ENCODE measurements at places on chromosomes 16 and 17.

GRCh38 chr17:44359006-44359405 lies 4.6 kb downstream of the FAM171A2 start:
- DNase-seq, result no peak

GRCh38 chr17:77571155-77571981 lies 387.1 kb upstream of the TNRC6C start:
- peak; percentile 17 for DNase-seq

DNA sequence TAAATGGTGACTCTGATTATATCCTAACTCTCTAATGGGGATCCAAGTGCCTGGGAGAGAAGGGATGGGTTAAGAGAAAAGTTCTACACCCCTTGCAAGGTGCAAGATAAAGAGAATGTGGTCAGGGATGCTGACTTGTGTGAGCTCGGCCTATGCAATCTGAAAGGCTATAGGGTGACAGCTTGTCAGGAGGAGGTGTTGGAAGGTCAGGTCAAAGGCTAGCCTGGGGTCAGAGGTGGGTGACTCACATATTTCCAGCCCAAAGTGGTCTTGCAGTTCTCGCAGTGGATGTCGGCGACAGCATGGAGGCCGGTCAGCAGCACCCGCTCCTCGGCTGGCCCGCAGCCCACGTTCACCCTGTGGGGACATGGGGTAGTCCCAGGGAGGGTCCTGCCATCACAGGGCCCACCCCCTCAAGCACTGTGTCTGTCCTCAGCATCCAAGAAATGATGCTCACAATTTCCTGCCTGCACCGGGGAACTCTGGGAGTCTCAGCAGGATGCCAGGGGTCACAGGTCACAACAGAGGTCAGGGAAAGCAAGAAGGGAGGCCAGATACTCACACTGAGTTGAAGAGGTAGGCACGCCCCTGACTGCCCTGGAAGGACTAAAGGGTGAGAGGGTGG lies 1.4 kb downstream of the YPEL3 start:
- no peak for DNase-seq

DNA sequence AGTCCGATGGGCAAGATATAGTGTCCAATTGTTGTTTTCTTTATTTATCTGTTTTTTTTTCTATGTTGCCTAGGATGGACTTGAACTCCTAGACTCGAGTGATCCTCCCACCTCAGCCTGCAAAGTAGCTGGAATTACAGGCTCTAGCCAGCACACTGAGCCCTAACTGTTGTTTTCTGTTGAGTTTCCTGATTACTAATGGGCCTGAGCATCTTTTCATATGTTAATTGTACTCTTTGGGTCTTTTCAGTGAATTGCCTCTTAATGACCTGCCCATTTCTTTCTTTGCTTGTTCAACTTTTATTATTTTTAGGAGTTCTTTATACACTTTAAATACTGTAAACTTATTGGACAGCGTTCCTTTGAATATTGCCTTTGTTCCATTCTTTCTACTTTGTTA lies 213.0 kb downstream of the HS3ST3B1 start:
- no peak for DNase-seq

- DNase-seq, result no peak
These were observed 132.1 kb downstream of the KCNJ12 start for GRCh38 chr17:21508211-21508610.

- DNase-seq, result no peak
These were observed 38.3 kb downstream of the ZFP90 start for GRCh38 chr16:68577352-68577853.

DNA sequence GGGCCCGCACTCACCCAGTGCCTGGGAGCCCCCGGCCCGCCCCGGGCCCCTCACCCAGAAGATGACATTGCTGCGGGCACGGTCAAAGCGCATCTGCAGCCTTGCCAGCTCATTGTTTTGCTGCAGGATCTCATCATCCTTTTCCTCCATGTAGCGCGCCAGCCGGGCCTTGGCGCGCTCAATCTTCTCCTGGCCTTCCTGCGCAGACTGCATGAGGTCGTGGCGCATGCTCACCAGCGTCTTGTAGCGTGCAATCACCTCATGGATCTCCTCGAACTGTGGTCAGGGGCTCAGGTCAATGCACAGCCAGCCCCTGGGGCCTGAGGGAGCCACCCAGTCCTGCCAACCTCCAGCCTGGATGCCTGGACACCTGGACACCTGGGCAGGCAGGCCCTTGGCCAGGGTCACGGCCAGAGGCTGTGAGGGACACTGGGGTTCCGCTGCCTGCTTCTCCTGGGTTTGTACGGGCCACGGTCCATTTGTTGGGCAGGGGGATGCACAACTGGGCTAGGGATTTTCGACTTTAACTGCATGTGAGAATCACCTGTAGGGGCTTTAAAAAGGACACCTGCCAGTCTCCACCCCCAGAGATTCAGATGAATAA lies 9.2 kb downstream of the CCDC42 start:
- DNase-seq, result no peak

DNA sequence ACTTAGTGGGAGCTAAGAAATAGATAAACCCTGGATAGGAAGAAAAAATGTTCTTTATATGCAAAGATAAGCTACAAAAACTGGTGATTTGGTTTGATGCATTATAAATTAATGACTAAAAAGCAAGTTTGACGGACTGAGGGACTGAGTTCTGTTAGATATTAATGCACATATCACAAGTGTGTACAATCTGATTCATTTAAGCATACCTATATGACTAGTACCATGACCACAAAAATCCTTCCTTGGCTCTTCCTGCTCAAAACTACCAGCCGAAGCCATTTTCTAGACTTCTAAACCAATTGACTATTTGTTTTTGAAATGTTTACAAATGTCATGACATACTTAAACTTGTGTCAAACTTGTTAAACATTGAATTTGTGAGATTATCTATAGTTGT lies 374.5 kb upstream of the MON1B start:
- DNase-seq, result no peak

GRCh38 chr17:67615011-67615561 lies 102.7 kb upstream of the NOL11 start:
- no peak for DNase-seq

DNA sequence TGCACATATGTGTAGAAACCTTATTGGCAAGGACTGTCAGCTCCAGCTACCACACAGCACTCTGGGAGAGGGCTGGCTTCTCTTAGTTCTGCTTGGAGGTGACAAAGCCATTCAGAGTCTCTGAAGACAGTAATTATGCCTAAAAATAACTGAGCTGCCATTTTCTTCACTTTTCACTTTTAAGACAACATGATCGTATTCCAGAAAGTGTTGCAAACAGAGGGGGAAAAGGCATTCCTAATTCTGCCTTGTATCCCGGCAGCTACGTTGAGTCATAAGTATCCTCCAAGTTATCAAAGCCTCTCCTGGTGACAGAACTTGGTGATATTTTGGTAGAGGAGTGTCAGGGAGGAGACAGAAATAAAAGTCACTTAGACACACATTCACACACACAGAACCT lies 327.7 kb downstream of the HAPSTR1 start:
- no peak for DNase-seq

DNA sequence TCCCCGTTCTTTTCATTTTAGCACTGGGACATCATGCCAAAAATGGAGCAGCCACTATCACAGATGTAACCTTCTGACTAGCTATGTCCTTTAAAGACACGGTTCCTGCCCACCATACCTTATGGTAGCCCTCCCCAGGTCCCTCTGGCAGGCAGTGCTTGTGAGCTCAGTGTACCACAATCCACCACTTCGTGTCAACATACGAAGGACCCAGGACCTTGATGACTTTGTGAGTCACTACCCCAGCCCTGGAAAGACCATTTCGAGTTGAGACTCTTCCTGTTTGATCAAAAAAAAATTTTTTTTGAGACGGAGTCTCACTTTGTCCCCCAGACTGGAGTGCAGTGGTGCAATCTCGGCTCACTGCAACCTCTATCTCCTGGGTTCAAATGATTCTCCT lies 21.0 kb upstream of the FLCN start:
- no peak for DNase-seq

GRCh38 chr16:10871157-10871991 lies 5.6 kb upstream of the CIITA start:
- DNase-seq, result peak; percentile 90

DNA sequence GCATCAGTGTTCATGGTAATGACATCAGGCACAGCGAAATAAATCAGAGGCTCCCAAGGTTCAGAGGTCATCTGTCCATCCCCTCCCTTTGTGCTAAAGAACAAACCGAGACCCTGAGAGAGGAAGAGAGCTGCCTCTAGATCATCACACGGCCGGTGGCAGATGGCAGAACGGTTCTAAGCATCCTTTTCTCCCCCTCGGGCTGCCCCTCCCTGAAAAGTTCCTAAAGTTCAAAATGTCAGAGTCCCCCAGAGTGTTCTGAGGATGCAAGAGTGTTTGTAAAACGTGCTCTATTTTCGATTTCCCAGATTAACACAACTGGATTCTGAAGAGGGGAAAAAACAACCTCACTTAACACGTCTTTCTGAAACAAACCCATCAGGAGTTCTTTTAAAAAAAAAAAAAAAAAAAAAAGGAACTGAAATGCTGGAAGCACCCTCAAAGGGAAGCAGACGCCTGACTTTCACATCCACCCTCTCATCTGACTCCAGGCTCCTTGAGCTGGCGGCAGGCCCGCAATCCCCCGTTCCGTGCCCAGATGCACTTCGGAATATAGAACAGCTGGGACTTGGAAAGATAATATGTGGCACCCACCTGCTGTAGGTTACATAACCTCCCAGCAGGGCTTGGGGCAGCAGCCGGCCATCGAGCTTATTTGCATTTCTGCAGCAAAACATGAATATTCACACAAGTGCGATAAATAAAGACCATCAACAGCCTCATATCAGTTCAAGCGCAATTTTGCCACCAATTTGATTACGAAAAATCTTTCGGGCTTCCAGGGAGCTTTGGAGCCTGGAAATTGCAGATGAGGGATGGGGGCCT lies 115.5 kb upstream of the SMURF2 start:
- no peak for DNase-seq

DNA sequence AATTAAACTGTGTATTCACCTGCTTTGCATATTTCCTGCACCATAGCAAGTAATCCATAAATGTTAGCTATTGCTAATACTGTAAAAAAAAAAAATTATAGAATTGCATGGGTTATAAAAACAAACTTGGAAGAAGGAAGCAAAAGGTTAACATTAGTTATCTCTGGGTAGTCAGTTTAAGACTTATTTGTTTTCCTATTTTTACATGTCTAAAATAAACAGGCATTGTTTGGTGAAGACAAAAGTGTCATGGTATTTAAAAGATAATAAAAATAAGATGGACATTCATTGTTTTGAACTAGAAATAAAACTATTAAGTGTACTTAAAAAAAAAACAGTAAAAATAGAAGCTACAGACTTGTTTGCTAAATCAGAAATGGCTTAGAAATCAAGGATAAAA lies 313.8 kb downstream of the SOX9 start:
- no peak for DNase-seq
